ENCODE measurements at places on chromosomes 2 and 18. TPM values are rescaled to one million over a fixed set of nuclear protein-coding genes. Genes with fewer than 3 reads are reported as not detected.

Gene STEAP3
- total RNA-seq: 13.7 TPM

Gene FANCL
- 19.7 TPM for total RNA-seq

Gene HAAO
- total RNA-seq: 2.8 TPM

Gene ZNF2
- total RNA-seq: 11.8 TPM

Gene HNMT
- total RNA-seq: 139 TPM

Gene SPATA3
- not detected for total RNA-seq

Gene CRYBA2
- not detected for total RNA-seq

Gene VPS4B
- 48.0 TPM for total RNA-seq

Gene SLC8A1
- 109 TPM for total RNA-seq

Gene IL18RAP
- under 0.01 TPM for total RNA-seq

Gene EN1
- under 0.01 TPM for total RNA-seq

Gene DTNB
- 5.4 TPM for total RNA-seq

Gene SMYD1
- not detected for total RNA-seq

Gene ERICH2
- 3.1 TPM for total RNA-seq

Gene LHCGR
- total RNA-seq: not detected

Gene CD207
- not detected for total RNA-seq

Gene SLC23A3
- total RNA-seq: 1.8 TPM

Gene SLC9A4
- total RNA-seq: not detected

Gene DTNA
- total RNA-seq: 28.2 TPM

Gene SLC66A2
- total RNA-seq: 46.1 TPM

Gene IL36G
- not detected for total RNA-seq

Gene DSG4
- not detected for total RNA-seq

Gene RAB17
- total RNA-seq: 0.26 TPM

Gene ZBTB7C
- total RNA-seq: 0.33 TPM

Gene STAT4
- total RNA-seq: 0.51 TPM

Gene QPCT
- 3.9 TPM for total RNA-seq

Gene MERTK
- total RNA-seq: 6.6 TPM

Gene TXNDC2
- not detected for total RNA-seq

Gene RESP18
- not detected for total RNA-seq

Gene LRRTM4
- not detected for total RNA-seq

Gene CDK5R2
- 0.17 TPM for total RNA-seq

Gene NMUR1
- total RNA-seq: 0.50 TPM

Gene ST6GAL2
- total RNA-seq: not detected

Gene SIX3
- total RNA-seq: not detected

Gene LIMS4
- 0.26 TPM for total RNA-seq

Gene ABCG5
- total RNA-seq: not detected

Gene KANSL1L
- total RNA-seq: 21.8 TPM

All from fibroblast of lung (primary cell).